ENCODE measurements at places on chromosomes 12 and 14.

DNA sequence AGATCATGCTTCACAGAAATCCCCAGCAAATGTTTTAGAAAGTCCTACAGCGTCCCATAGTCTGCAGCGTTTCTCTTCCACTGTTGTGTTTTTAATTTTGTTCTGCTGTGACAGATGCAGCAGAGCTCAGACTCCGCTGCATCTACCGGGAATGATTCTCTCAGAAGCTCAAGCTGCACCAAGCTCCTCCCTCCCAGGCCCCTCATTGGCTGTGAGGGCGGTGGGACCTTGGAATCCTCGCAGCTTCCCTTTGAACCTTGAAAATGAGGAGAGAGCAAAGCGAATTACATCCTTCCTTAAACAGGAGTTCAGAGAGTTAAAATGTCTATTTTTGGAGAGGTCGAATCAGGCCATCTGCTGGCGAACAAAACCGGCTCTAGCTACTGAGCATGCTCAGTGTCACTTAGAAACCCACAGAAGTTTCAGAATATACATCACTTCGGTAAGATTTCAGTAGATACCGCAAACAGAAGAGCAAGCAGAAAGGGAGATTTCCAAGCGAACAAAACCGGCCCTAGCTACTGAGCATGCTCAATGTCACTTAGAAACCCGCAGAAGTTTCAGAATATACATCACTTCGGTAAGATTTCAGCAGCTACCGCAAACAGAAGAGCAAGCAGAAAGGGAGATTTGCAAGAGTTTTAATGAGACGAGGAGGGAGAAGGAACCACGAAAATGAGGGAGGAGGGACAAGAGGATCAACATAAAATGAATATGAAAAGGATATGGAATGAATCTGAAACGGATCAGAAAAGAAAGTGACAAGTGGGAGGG lies at the start of gene ABCD2:
Gene ABCD2 (minus strand): TSS at position 144 of the 774 bp plus-strand sequence. CDS start 188 bp downstream, outside the sequence.
- DNase-seq = peak; percentile 81

- DNase-seq = no peak
Observed at GRCh38 chr12:11689591-11690186, 40.2 kb downstream of the ETV6 start.

DNA sequence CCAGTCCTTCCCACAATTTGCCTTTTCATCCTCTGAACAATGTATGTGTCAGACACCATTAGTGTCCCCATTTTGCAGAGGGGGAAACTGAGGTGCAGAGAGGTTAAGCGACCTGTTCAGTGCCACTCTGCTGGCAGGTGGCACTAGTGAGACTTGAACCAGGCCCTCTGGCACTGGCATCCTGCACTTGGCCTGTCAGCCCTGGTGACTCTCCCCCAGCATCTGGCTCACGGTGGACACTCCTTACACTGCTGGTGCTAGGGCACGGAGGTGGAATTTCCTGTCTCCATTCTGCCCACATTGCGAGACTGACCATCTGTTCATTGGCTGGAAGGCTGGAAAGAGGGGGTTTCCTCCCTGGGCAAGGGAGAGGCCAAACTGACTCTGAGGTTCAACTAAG lies 48.7 kb downstream of the CCNK start:
- no peak for DNase-seq

DNA sequence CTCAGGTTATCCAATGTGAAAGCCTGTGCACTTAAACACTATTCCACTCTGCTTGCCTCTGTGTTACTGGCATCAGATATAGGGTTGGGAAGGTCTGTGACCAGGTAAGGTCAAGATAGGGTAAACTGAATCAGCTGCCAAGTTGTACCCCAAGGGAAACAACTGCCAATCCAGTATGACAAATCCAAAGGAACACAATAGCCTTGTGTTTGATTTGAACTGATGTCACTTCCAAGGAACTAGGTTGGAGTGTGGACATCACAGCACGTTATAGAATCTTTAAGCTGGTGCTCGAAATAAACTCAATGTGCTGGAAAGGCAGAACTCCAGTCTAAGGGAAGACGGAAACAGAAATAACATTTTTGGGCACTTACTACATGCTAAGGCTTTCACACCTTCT lies 223.4 kb upstream of the BTG1 start:
- no peak for DNase-seq

DNA sequence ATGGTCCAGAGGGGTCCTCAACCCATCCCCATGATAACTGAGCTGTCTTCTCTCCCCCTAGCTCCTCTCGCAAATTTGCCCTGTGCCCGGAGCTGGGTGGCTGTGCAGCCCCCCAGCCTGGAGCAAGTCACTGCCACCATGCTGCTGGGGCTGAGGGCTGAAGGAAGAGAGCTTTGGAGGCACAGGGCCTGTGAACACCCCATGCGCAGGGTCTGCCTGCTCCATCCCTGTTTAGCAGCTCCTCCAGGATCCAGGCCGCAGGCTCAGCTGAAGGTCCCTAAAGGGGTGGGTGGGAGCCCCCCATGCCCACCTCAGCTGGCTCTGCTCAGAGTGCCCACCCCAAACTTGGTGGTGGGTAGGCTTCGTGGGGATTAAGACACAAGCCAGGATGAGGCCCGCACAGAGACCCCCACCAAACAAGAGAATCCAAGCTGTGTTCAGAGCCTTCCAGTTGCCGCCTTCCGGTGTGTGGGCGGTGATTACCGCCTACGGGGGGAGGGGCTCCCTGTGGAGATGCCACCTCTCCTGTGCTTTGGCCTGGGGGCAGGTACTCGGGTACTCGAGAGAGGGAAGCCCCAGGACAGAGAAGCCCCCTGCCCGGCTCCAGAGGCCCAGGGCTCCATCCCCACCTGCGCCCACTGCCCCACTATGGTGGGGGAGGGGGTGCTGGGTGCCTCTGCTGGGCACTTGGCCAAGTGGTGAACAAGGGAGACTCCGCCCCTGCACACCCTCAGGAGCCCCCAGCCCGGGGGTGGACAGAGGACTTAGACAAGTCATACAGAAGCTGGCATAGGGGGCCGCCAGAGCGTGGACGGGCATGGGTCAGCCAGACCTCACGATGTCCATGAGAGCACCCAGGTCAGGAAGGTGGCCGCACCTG lies 1.4 kb upstream of the JAG2 start:
- DNase-seq = no peak

DNA sequence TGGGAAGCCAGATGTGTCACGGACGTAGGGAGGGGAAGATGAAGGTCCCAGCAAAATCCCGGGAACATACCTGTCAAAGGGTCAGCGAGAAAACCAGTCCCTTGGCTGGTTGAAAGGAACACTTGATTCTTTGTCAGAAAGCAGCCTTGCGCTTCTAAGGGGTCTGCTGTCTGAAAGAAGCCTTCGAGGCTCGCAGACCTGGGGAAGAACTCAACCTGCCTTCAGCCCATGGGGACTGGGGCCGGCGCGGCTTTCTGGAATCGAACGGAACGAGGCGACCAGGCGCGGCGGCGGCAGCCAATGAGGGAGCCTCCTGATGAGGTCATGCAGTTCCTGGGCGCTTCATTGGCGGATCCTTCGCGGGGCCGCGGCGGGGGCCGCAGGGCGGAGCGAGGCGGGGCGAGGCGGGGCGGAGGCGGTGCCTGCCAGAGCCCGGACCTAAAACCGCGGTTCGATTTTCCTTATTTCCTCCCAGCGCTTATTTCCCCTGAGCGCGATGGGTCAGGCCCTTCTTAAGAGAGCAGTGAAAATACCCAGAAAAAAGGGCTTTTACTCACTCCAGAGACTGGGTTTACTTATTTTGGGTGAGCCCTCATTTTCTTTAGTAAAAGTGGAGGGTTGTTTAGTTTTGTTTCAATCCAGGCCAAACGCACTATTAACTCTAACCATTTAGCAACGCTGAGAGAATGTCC lies 11.8 kb upstream of the TTC7B start:
- DNase-seq = peak; percentile 91

DNA sequence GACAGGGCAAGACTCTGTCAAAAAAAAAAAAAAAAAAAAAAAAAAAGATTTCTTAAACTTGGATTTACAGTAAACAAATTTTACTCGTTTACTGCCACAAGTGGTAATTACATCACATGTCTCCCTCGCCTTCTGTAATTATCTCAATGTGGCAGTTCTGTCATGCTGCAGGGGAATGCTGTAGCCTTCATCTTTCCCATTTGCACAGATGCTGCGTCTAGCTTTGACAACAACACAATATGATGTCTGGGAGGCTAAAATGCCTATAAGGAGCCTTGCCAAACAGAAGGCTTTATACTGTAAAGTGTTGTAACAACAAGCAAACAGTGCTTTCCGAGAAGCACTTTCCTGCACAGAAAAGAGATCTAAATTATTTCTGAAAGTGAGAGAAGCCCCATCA lies 48.7 kb downstream of the ESR2 start:
- no peak for DNase-seq

- DNase-seq = no peak
Observed at GRCh38 chr12:109446869-109447268, 30.2 kb downstream of the KCTD10 start.

DNA sequence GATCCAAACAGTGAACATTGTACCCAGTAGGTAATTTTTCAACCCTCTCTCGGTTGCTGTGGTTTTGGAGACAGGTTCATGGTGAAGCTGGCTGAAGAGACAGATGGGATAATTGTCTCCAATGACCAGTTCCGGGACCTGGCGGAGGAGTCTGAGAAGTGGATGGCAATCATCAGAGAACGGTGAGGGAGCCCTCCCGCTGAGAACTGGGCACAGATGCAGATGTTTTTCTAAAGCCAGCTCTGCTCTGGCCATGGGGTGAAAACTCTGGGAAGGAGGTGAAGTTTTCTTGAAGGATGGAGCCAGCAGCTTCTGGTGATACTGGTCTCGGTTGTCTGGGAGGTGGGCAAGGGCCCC lies 6.2 kb downstream of the KHNYN start:
- DNase-seq = no peak

DNA sequence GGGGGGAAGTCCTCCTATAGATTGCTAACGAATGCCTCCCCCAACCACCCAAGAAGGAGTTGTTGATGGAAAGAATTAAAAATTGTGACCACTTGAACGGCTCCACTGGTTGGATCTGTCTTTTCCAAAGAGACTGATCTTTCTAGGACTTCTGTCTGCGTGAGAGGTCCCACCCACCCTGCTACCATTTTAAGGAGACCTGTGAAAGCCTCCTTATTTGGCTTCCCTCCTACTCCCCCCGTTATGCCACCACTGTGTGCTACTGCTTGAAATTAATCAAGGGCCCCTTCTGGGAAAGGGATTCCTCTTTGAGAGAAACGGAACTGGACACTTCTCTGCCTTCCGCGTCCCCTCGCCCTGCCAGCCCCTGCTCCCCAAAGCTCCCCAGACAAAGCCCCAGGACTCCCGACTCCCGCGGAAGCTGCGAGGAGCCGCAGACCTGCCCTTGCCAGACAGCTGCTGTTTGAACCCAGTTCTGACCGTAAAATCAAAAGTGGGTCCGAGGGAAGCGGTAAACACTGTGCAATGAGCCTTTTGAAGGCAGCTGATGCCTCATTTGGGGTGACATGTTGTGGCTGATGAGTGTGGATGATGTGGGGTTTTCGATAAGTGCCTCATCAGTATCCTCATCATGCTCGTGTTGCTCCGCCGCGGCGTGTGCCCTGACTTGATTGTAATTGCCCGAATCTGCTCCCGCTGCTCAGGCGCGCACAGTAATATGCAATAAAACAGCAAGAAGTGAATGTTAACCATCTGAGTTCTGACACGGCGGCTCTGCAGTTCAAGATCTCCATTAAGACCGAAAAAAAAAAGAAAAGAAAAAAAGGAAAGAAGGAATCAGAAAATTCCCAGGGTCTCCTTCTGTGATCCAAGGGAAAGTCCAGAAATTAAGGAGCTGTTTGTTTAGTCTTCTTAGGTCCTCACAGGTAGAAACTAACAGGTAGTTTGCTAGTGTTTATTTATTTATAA lies 48.2 kb downstream of the MBIP start:
- no peak for DNase-seq

DNA sequence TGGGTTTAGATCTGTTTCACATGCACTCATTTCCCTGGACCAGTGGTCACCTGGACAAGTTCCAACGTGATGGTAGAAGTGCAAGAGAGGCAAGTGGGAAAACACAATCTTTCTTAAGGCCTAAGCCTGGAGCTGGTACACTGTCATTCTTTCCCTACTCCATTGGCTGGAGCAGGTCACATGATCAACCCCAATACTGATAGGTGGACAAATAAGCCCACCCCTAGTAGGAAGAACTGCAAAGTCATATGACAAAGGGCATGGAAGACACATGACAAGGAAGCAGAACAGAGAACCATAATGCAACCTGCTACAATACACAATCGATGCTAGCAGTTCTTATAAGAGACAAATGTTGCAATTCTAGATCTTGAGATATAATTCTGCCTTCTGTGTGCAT lies 66.3 kb downstream of the SRRM4 start:
- DNase-seq = no peak

GRCh38 chr12:56165369-56165768 lies 7.2 kb downstream of the MYL6 start:
- no peak for DNase-seq

DNA sequence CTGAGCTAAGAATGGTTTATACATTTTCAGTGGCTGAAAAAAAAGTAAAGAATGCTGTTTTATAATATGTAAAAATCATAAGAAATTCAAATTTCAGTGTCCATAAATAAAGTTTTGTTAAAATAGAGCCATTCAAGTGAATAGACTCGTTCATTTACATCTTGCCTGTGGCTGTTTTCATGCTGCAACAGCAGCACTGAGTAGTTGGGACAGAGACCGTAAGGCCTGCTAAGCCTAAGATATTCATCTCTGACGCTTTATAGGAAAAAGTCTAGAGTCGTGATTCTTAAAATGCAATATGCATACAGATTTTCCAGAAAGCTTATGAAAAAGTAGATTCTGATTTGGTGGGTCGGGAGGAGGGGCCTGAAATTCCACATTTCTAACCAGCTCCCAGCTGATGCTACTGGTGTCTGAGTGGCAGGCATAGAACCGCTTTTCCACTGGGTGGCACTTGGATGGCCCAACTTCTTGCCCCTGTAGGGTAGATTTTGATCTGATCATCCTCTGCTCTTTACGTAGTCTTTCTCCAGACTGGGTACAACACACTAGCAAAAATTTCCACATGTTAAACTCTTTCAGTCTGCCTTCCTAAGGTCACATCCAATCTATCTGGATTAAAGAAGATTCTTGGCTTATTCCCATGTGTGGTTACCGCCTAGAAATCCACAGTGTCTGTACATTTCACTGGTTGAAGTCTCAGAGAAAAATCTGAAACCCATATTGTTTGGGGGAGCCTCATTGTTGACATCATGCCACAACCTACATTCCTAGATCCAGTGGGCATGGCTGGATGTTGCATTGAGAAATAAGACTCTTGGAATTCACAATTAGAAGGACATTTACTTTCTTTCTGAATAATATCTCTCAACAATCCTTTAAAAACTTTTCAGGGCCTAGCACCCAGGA lies 151.2 kb downstream of the C12orf75 start:
- DNase-seq = no peak

GRCh38 chr12:57727758-57728395 lies 10.7 kb downstream of the AGAP2 start:
- DNase-seq = no peak

DNA sequence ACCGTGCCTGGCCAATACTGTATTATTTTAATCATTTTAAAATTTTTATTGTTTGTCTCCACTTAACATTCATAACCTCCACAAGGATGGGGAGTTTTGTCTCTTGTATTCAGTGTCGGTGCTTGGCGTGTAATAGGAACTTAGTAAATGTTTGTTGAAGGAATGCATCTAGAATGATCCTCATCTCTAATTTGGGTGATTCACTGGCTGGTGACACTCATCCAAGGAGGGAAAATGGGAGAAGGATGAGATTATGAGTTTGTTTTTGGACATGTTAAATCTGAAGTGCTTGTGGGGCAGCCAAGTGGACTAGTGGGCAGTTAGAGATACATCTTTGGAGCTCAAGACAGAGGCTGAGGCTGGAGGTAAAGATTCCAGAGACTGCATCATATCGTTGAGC lies 5.1 kb downstream of the KLC1 start:
- no peak for DNase-seq

GRCh38 chr12:26627335-26627734 lies 205.7 kb downstream of the ITPR2 start:
- DNase-seq = no peak

- DNase-seq = no peak
Observed at GRCh38 chr12:42507565-42507964, 82.0 kb downstream of the PRICKLE1 start.
